ENCODE measurements at places on chromosomes 6 and 20.

DNA sequence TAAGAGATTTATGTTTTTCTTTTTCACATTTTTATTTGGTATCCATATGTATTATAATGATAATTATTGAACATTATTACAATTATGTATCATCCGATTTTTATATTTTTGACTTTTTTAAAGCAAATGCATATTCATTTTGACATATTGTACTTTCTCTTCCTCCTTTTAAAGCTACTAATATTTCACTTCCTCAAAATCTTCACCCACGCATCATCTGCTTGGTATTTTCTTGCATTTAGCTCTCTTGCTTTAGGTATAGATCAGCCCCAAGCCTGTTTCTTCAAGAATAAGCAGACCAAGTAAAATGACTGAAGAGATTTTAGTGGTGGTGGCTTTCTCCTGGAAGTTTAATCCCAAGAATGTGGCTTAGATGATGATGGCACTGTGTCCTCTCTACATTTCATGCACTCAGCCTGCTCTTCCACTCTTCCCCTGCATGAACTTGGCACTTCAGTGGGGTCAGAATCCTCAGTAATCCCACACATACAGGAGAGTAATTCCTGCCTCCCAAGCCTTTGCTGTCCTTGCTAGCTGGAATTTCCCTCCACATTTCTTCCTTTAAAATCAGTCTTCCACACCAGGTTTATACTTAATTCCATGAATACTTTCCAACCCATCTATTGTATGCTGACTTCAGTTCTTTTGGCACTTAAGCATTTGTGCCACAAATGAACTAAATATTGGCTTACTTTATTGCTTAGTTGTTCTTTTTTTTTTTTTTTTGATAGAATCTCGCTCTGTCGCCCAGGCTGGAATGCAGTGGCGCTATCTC is 8.2 kb downstream of the NCOA7 start:
- DNase-seq: no peak

DNA sequence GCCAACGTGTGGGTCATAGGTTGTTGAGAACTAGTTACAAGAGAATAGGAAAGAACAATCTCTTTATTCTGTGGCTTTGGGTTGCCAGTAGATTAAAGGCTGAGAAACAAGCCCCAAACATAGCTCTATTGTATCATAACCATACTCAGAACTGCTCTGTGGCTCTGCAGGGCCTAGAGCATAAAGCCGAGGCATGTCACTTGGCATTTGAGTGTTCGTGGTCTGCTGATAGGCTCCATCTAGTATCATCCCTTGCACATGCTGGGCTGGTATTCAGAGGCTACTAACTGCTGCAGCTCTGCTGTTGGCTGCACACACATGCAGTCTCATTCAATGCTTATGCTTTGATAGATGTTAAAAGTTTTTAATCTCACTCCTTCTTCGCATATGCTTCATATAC is 157.9 kb downstream of the OGFRL1 start:
- no peak for DNase-seq

DNA sequence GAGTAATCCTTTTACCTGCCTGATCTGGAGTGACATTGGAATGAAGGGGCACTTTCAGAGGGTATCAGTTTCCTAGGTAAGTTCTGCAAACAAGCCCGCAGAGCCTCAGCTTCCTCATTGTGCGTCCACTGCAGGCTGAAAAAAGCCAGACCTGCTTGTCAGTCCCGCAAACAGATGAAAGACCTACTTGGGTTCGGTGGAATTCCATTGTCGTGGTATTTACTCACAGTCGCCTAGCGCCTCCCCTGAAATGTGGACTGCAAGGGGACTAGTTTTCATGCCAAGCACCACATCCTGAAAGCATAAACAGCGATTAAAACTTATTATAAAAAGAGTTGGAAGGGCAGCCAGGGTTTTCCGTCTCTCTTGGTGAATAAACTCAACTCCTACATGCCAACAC is 121.5 kb downstream of the PAX1 start:
- no peak for DNase-seq

GRCh38 chr6:11353921-11354389 is 121.5 kb upstream of the NEDD9 start:
- no peak for DNase-seq

- DNase-seq: no peak
Measured at GRCh38 chr6:47197682-47198640, 111.7 kb downstream of the TNFRSF21 start.

GRCh38 chr20:32036716-32037485 is 15.1 kb upstream of the HCK start:
- DNase-seq: no peak

GRCh38 chr6:41186031-41186562 is 14.9 kb downstream of the TREML2 start:
- DNase-seq: no peak

GRCh38 chr6:21461844-21462518 is 131.6 kb upstream of the SOX4 start:
- DNase-seq: no peak

DNA sequence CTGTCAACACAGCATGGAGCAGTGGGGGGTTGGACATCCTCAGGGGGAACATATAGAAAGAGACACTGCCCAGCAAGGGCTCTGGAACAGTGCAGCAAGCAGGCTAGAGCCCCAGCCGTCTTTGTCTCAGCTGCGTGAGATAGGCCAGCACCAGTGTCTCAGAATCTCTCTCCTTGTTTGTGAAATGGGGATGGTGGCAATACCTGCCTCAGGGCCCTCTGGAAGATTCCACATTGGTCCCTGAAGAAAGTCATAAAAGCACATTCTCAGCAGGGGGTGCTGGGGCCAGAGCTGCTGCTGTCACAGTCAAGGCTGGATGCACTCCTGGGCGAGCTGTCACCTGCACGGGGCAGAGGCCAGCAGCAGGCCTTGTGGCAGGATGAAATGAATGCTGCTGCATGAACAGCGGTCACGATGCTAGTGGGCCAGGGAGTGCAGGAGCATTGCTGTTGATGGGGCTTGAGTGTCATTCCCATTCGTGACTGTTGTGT is 121.7 kb downstream of the SYCP2 start:
- no peak for DNase-seq

DNA sequence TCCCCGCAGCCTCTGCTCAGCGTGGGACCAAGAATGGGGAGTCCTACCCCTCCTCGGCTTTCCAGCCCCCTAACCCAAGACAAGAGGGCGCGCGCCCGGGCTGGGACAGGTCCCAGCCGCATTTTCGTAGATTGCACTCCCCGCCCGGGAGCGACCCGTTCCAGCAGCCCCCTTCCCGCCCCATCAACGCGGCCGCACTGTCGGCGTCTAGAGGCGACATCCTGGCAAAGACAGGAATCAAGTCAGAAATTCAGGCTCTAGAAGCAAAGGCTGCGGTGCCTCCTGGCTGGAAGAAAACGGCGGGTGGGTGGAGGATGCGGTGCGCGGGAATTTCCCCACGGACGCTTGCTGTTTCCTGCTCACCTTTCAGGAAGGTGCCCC is 957 bp downstream of the PROKR2 start:
- DNase-seq: no peak

GRCh38 chr6:16705081-16705993 is 55.9 kb downstream of the ATXN1 start:
- no peak for DNase-seq

DNA sequence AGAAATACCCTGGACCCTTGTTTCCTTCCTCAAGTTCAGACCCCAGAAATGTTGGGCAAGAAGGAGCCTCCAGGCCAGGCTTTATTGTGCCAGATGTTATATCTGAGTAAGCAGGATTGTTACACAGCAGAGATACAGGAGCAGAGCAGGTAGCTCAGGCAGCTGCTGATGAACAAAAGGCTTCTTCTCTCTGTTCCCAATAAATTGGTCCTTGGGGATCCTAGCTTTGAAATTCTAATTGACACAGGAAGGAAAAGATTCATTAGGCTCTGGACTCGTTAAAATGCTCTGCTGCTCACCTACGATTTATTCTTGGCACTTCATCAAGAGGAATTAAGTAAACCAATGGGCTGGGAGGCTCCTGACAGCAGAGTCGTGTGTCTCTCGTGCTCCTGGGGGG is 54.2 kb downstream of the RALY start:
- DNase-seq: peak; percentile 30

DNA sequence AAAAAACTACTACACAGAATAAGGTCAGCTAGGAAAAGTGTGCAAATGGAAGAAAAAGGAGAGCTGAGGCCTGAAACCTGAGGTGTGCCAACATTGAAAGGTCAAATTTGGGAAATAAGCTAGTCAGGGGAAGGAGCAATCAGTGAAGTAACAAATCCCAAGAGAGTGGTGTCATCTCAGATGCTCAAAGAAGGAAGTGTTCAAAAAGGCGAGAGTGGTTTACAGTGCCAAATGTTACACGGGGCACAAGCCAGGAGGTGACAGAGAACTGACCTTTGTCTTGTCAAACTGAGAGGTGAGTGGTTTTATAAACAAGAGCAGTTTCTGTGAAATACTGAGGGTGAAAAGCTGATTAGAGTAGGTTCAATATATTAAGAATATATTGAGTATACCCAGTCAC is 83.0 kb upstream of the TCF21 start:
- DNase-seq: no peak

- DNase-seq: peak; percentile 4
Measured at GRCh38 chr6:138691595-138692057, 81.9 kb upstream of the CCDC28A start.

DNA sequence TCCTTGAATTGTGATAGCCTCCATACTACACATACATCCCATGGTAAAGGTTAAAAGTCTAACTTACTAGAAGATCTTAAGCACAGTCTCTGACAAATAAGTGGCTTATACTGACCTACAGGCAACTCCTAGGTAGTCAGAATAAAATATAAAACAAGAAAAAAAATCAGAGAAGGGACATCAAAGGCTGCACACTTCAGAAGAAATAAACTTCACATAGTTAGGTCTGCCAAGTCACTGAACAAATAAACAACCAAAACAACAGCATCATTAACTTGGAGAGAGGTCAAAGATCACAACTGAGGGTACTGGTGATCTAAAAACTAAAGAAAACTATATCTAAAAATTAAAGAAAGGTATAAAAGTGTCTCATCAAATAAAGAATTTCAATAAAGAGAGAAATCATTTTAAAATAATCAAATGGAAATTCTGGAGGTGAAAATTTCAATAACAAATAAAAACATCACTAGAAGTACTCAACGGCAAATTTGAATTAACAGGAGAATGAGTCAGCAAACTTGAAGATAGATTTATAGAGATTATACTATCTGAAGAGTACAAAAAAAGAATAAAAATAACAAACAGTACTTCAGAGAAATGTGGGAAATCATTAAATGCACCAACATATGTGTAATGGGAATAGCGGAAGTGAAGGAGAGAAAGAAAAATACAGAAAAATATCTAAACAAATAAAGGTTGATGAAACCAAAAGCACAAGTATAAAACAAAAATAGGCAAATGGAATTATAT is 88.0 kb upstream of the UST start:
- no peak for DNase-seq

DNA sequence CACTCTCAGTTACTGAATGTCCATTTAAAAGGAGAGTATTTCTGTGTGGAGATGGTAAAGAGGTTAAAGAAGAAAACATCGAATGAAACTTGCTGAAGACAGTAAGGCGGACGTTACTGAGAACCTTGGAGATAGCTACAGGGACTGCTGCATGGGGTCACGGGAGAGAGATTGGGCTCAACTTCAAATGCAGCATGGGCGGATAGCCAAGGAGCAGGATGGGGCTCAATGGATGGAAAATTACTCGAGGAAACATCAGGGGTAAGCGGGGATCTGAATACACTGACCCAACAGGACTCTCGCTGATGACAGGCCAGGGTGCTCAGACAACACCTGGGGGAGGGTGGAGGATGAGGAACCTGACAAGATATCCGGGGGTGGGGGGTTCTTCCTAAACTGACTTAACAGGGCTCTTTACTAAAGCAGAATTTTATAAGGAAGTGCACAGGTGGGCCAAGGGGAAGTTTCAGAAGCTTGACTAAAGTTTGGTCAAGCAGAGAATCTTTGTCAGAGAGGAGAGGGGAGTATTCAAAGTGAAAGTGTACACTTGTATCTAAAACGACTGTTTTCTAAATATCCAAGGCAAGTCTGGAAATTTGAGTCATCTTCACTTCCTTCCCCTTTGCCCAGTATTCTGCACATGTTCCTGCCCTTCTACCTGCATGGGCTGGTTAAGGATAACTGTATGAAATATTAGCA is 22.8 kb downstream of the ECT2L start:
- no peak for DNase-seq

DNA sequence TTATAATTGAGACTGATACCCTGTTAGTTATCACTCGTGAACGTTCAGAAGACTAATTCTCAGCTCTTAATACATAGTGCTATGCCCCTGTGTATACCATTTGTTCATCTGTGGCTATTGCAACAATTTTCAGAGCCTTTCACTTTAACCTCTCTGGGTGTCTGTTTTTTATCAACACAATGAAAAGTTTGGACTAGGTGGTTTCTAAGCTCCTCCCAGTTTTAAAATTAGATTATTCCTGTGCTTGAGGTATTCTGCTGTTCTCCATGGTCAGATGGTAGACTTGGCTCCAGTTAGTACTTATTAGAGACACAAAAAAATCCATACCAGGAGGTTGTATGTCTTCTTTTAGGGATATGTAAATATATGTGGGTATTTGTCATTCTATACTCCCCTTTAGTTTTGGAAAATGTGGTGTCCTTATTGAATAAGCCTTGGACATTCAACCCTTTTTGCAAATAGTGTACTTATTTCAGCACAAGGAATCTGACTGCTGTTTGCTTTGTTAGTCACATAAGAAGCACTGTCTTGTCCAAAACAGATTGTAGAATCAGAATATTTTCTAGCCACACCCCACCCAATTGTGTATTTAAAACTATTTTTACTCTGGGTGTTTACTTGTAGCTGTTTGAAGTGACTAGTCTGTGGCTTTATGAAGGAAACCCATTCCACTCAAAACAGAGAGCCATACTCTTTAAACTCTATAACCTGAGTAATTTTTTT is 2.0 kb upstream of the COL10A1 start:
- DNase-seq: no peak

DNA sequence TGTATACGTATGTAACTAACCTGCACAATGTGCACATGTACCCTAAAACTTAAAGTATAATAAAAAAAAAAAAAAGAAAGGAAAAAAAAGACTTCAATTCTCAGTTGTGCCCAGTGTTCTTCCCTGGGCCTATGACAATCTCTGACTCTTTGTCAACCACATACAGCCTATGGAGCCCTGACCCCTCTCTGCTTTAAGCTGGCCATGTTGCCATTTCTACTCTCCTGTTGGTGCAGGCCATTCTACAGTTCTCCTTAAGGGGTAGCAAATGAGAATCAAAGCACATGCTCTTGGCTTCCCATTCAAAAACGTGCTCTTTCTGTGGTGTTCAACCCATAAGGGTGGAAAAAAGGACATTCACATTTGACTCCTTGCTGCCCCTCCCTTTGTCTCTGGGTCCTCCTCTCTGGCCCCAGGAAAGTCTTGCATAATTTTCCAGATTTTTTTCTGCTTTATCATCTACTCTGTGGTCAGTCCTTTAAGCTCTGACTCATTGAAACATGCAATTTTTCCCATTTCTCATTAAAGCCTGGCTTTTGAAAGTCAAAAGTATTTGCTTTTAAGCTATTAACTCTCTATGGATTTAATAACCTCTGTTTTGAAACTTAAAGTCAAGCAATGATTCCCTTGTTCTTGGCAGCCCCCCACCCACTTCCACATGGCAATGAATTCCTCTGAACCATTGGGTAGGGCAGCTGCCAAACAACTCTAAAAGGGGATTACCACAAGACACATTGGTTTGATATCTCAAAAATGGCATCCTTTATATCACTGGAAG is 208.6 kb upstream of the MCHR2 start:
- no peak for DNase-seq

- no peak for DNase-seq
Measured at GRCh38 chr6:77876300-77876699, 223.5 kb downstream of the MEI4 start.

- no peak for DNase-seq
Measured at GRCh38 chr20:47686545-47686944, 98.7 kb downstream of the SULF2 start.
